ENCODE measurements at places on chromosomes 16 and 17. TPM values are rescaled to one million over a fixed set of nuclear protein-coding genes. Genes with fewer than 3 reads are reported as not detected.

DNA sequence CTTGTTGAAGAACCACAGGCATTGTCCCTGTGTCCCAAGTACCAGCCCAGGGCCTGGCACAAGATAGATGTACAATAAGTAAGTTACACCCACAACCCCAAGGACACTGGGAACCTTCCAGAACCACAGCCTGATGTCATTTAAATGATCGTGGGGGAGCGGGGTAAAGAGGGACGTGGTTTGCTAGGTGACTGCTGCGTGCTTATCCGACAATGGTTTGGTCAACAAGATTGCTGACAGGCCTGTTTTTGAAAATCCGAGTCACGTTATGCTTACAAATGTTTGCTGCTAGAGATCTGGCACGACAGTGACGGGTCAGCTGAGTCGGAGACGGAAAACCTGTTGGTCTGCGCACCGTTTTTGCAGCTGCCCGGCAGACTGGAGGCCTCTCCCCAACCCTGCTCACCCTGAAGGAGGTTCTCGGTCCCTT lies 22.8 kb downstream of the COTL1 start:
- DNase-seq, result no peak
- H3K27ac ChIP-seq, result peak overlapping the region; percentile 89
- H3K27me3 ChIP-seq, result no peaks in the 10 kb centered on the region
- peaks cover 17% of the 10 kb centered on the region for H3K36me3 ChIP-seq
- peaks cover 60% of the 10 kb centered on the region for H3K4me1 ChIP-seq
- peak overlapping the region; percentile 73 for H3K4me3 ChIP-seq

GRCh38 chr17:40958086-40958953 lies 8.4 kb downstream of the KRT39 start:
- no peaks in the 10 kb centered on the region for H3K4me1 ChIP-seq
- H3K4me3 ChIP-seq, result no peak overlapping the region
- H3K27ac ChIP-seq, result no peak overlapping the region
- no peaks in the 10 kb centered on the region for H3K36me3 ChIP-seq
- no peak for DNase-seq
- peaks cover 23% of the 10 kb centered on the region for H3K27me3 ChIP-seq

DNA sequence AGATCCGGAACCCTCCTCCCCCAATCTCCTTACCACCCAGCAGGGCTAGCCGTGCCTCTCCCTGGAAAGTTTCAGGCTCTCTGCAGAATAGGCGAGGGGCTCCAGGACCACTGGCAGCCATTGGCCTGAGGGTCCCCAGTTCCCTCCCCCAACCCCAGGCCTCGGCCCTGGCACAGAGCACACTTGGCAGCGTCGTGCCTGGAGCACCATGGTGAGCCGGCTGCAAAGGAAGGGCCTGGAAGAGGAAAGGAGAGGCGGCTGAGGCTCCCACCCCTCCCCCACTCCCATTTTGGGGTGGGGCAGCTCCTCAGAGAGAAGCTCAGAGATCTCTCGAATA lies 369 bp upstream of the BTBD17 start:
- H3K36me3 ChIP-seq, result no peaks in the 10 kb centered on the region
- no peak overlapping the region for H3K27ac ChIP-seq
- H3K4me1 ChIP-seq, result peaks cover 4% of the 10 kb centered on the region
- H3K27me3 ChIP-seq, result peaks cover 8% of the 10 kb centered on the region
- no peak for DNase-seq

DNA sequence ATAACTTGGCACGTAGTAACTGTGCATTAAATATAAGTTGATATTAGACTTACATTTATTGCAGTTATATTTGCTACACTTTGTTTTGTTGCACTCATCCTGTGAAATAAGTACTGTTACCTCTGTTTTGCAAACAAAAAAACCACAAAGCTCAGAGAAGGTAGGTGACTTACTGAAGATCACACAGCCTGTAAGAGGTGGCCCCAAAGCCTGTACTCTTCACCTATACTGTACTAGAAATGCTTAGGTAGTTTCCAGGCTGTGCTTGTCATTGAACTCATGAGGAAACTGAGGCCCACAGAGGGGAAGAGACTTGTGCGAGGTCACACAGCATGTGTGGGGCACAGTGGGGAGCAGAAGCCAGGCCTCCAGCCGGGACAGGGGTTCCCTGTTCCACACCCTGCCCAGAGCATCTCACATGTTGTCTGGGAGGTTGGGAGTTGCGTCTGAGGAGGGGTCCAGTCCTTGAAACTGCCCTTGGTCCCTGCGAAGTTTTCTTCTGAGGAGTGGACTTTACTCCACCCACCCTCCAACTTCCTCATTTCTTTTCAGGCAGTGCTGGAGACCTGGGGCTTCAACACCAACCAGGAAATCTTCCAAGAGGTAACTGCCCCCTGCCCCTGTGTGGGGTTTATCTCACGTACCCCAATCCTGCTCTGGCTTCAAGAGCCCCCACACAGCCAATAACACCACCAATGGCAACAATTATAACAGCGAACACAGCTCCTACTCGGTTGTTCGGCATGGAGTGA lies 13.0 kb downstream of the CETP start:
- DNase-seq, result no peak
- no peaks in the 10 kb centered on the region for H3K27me3 ChIP-seq
- H3K36me3 ChIP-seq, result no peaks in the 10 kb centered on the region

DNA sequence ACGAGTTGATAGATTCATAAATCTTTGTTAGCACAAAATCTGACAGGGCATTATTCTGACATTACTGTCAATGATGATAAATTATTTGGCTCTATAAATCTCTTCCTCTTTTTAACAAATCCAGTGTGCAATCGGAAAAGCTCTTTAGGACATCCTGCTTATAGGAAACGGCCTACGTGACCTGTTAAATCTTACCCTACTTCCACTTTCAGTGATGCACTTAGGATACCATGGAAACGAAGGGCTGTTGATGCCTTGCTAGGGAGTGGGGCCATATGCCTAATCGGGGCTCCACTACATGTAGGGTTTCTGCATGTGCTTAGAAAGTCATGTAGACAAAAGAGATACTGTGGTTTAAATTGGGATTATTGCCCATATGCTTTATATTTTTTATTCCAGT lies 27.2 kb downstream of the ZNF594 start:
- peaks cover 3% of the 10 kb centered on the region for H3K27me3 ChIP-seq
- no peaks in the 10 kb centered on the region for H3K36me3 ChIP-seq
- H3K4me1 ChIP-seq, result no peaks in the 10 kb centered on the region

DNA sequence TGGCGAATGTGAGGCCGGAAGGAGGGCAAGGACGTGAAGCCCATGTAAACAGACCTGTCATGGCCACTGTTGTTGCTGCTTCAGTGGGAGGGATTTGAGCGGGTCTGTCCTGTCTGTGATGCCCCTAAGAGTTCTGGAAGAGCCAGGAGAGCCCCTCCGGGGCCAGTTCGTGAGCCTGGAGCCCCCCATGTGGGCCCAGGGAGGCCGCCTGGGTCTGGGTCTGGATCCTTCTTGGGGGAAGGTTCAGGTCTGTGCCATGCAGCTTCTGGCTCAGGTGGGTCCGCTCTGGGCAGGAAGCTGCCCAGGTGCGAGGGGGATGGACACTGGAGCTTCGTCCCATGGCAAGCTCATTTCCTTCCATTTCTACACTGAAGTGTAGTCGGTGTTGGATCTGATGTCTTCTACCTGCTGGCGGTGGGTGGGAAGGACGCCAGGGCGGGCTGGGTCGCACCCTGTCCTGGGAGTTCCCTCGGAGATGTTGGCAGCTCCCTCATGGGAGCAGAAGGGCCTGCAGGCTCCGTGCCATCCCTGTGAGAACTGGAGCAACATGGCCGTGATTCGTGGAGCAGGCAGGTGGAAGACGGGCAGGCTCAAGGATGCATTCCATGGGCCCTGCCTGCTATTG lies 11.2 kb upstream of the WFIKKN1 start:
- no peaks in the 10 kb centered on the region for H3K36me3 ChIP-seq
- DNase-seq, result no peak
- H3K27ac ChIP-seq, result no peak overlapping the region
- H3K27me3 ChIP-seq, result no peaks in the 10 kb centered on the region
- H3K4me3 ChIP-seq, result no peak overlapping the region

- no peaks in the 10 kb centered on the region for H3K27me3 ChIP-seq
- H3K27ac ChIP-seq, result no peak overlapping the region
- peak; percentile 38 for DNase-seq
- peaks cover 4% of the 10 kb centered on the region for H3K36me3 ChIP-seq
- no peak overlapping the region for H3K4me3 ChIP-seq
Observed at GRCh38 chr17:58447039-58447975, 30.0 kb upstream of the RNF43 start.

- no peaks in the 10 kb centered on the region for H3K27me3 ChIP-seq
- no peak for DNase-seq
- peaks cover 91% of the 10 kb centered on the region for H3K36me3 ChIP-seq
Observed at GRCh38 chr17:7509937-7510336, 25.8 kb downstream of the POLR2A start.

DNA sequence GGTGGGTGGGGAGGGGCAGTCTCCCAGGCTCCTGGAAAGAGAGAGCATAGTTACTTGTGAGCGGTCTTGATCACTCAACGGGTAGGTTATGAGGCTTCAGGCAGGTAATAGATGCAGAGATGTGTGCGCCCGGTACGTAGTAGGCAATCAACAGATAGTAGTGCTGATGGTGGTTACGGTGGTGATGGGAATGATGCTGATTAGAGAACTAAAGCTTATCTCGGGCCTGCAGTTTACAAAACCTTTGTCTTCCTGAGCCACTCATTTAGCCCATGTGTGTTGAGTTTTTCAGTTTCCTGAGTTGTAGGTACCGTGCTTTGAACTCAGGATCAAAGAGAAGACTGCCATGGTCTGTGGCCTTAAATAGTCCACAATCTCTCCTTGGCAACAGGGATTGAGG lies 401.0 kb downstream of the SNX29 start:
- no peaks in the 10 kb centered on the region for H3K36me3 ChIP-seq
- DNase-seq, result no peak
- no peaks in the 10 kb centered on the region for H3K27me3 ChIP-seq
- H3K4me1 ChIP-seq, result no peaks in the 10 kb centered on the region
- H3K4me3 ChIP-seq, result no peak overlapping the region

GRCh38 chr17:62950067-62950466 lies 16.0 kb upstream of the TANC2 start:
- no peak overlapping the region for H3K4me3 ChIP-seq
- peaks cover 3% of the 10 kb centered on the region for H3K27me3 ChIP-seq
- H3K27ac ChIP-seq, result no peak overlapping the region
- no peaks in the 10 kb centered on the region for H3K36me3 ChIP-seq
- H3K4me1 ChIP-seq, result no peaks in the 10 kb centered on the region

DNA sequence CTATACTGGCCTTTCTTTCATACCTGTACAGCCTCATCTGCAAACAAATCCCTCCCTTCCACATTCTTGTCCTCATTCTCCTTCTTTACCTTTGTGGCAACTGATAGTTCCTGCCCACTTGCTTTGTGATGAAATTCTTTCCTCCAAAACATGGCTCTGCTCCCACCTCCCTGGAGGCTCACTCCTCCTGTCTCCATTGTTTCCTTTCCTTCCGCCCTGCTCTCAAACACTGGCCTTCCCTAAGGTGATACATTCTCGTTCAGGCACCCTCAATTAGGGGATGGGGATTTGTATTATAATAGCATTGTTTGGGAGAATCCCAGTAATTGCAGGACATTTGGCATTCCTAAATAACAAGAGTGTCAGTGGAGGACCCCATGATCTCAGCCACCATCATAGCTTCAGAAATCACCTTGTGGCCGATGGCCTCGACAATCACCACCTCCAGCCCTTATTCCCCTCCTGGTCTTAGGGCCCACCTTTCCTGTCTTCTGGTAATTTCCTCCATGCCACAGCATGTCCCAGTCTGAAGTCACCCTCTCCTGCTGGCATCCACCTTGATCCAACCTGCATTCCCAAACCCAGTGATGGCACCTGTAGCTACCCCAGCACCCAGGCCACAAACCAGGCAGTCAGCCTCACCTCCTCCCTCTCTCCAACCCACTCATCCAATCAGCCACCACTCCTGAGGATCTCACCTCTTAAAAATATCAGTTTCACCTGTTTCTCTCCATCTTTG lies 7.9 kb downstream of the UNC119 start:
- H3K36me3 ChIP-seq, result peaks cover 10% of the 10 kb centered on the region
- H3K4me3 ChIP-seq, result no peak overlapping the region
- H3K27ac ChIP-seq, result no peak overlapping the region
- DNase-seq, result no peak
- H3K27me3 ChIP-seq, result no peaks in the 10 kb centered on the region
- H3K4me1 ChIP-seq, result peaks cover 24% of the 10 kb centered on the region

DNA sequence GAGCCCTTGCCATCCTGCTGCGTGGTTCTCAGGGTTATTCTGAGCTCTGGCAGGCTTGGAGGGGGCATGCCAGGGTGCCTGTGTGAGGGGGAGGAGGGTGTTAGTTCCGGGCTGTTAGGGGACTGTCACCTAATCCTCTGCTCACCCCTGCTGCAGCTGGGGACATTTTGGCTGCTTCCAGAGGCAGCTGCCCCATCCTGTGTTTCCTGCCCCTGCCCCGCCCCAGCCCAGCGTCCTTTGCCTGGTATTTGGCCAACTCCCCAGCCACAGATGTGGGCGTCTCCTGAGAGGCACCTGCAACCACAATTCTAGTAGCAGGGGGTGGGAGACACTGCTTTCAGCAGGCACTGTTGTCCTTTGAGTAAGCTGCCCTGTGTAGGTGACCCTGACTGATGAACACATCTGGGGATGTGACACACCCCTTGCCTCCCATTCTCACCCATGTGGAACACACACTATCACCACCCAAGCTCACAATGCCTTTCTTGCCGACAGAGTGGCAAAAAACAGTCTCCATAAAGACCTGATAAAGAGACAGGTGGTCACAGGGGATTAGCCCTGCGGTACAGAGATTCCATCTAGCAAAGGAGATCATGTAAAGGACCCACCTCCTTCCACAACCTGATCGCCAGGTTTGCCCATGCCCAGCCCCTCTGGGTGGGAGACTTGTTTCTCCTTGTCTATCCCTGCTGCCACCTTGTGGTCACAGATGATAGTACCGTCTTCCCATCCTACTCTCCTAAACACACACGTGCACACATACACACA lies at the start of gene CHRNE:
TSS of gene CHRNE (minus strand) at position 48 of the 768 bp plus-strand sequence. CDS start at position 13, 35 bp downstream.
- no peaks in the 10 kb centered on the region for H3K27me3 ChIP-seq
- no peaks in the 10 kb centered on the region for H3K36me3 ChIP-seq
- peak; percentile 71 for DNase-seq

- H3K36me3 ChIP-seq, result peaks cover 37% of the 10 kb centered on the region
- H3K27me3 ChIP-seq, result no peaks in the 10 kb centered on the region
- H3K27ac ChIP-seq, result no peak overlapping the region
- no peak overlapping the region for H3K4me3 ChIP-seq
Observed at GRCh38 chr17:29577001-29577370, 8.5 kb downstream of the TP53I13 start.

CDT1 gene
- 0.60 TPM for polyA plus RNA-seq

HBZ gene
- polyA plus RNA-seq, result not detected

RAI1 gene
- polyA plus RNA-seq, result 0.80 TPM

GRAP gene
- polyA plus RNA-seq, result 77.5 TPM

NLE1 gene
- polyA plus RNA-seq, result 4.0 TPM

PRM2 gene
- not detected for polyA plus RNA-seq

C16orf54 gene
- 77.3 TPM for polyA plus RNA-seq

CCL5 gene
- 6.0 TPM for polyA plus RNA-seq

IL21R gene
- polyA plus RNA-seq, result 38.6 TPM

TMIGD1 gene
- polyA plus RNA-seq, result not detected

TBC1D28 gene
- polyA plus RNA-seq, result not detected

ITPRIPL2 gene
- 0.18 TPM for polyA plus RNA-seq

C16orf46 gene
- polyA plus RNA-seq, result not detected

BLTP2 gene
- 34.4 TPM for polyA plus RNA-seq

All from CD4-positive, CD25-positive, alpha-beta regulatory T cell (primary cell).